ENCODE measurements at places on chromosomes 7 and 10.

GRCh38 chr7:37643876-37644275 is 39.7 kb upstream of the GPR141 start:
- no peak for DNase-seq

- no peak for DNase-seq
Observed at GRCh38 chr10:44065788-44066526, 318.9 kb downstream of the CXCL12 start.

DNA sequence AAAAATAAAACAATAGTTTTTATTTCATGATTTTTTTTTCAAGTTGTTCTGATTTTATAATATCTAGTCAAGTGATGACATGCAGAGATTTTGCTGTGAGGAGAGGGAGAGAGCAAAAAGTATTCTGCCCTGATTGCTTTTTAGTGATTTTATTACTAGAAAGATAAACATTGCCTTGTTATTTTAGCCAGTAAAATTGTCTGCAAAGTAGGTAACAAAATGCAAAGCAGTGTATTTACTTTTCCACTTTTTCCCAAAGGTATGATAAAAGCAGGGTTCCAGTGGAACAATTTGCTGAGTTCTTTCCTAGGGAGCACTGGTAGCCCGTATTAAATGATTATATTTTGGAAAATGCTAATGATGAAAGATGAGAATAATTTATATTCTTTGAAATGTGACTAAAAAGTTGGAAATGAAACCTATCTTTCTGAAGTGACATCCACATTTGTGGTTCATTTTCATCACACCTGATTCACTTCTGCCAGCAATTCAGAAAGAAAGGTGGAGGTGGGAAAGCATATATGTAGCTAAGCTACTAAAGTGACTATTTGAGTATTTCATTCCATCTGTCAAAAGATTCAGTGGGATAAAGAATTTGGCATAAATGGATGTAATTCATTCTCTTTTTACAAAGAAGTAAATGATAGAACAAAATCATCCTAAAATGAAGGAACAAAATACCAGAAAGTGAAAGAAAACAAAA is 300.3 kb downstream of the ADK start:
- DNase-seq = no peak

DNA sequence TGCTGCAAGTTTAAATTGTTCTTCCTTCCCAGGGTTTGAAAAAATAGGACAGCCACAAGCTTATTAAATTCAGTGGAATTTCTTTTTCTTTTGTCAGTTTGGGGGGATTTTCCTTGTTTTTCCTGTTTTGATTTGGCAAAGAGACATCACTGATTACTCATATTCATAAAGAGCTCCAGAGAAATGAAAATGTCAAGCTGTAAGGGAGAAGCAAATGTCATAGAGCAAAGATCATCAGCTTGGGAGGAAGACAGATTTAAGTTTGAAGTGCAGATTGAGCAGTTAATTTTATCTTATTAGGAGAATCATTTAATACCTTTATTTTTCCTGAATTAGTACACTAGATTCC is 255.8 kb upstream of the PHYHIPL start:
- DNase-seq = no peak

- DNase-seq = no peak
Observed at GRCh38 chr10:79070606-79071395, 2.0 kb downstream of the ZMIZ1 start.

GRCh38 chr10:114389426-114389825 is 14.9 kb downstream of the AFAP1L2 start:
- DNase-seq = peak; percentile 13

GRCh38 chr7:105802604-105803428 is 73.6 kb downstream of the ATXN7L1 start:
- DNase-seq = no peak

DNA sequence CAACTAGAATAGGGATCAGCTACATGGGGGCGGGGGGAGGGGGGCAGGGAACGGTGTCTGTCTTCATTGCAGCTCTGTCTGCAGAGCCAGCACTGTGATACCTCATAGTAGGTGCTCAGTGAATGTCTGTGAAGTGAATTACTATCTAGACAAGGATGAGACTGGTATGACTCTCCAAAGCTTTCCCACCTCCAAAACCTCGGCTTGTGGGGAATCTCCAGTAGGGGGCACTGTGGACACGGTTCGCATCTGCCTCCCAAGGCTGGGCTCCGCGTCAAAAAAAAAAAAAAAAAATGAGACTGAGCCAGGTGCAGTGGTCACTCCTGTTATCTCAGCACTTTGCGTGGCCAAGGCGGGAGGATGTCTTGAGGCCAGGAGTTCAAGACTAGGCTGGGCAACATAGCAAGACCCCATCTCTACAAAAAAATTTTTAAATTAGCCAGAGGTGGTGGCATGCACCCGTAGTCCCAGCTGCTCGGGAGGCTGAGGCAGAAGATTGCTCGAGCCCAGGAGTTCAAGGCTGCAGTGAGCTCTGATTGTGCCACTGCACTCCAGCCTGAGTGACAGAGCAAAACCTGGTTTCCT is 9.6 kb downstream of the TRIM56 start:
- no peak for DNase-seq

DNA sequence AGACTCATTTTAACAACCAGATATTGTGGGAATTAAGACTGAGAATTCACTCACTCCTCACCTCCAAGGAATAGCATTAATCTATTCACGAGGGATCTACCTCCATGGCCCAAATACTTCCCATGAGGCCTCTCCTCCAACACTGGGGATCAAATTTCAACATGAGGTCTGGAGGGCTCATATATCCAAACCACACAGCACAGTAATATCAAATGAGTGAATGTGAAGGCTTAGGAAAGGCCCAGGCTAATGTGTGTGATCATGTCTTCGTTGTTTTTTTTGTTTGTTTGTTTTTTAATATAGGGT is 46.5 kb downstream of the HIBADH start:
- no peak for DNase-seq

DNA sequence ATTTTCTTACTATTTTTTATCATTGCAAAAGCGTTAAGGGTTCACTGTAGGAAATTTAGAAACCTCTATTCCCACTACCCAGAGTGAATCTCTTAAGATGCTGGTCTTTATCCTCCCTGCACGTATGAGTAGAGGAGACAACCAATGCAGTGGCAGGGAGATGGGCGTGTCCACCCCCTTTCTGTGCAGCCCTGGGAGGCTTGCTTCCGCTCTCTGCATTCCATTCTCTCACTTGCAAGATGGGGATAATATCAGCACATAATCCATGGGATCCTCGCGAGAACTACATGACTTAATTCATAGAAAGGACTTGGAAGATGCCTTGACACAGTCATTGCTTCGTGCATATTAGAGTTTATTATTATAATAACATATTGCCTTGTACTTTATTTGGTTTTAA is 196.2 kb downstream of the KLF6 start:
- DNase-seq = no peak

DNA sequence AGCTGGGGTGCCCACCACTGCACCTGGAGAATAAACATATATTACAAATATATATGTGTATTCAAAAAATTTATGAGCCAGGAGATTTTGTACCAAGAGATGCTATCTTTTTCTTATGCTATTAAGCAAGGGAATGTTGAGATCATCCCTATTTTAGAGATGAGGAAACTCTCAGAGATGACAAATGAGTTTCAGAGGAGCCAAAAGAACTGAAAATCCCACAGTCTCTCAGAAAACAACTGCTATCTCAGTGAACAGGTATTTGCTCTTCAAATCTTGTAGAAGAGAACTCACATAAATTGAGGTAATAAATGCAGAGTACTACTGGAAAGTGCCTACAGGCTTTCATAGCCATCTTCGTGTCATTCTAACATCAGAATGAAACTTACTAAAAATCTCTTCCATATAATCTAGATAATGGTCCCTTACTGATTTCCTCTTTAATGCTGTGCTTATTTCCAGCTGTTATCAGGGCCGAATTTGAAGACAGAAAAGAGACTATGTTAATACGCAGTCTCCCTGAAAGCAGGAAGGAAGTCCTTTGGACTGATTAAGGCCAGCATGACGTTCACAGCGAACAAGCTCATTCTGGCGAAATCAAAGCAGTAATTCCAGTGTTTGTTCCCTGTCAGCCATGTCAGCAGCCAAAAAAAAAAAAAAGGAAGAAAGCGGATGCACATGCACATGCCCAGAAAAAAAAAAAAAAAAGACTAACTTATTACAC is 29.4 kb upstream of the ANAPC16 start:
- no peak for DNase-seq

DNA sequence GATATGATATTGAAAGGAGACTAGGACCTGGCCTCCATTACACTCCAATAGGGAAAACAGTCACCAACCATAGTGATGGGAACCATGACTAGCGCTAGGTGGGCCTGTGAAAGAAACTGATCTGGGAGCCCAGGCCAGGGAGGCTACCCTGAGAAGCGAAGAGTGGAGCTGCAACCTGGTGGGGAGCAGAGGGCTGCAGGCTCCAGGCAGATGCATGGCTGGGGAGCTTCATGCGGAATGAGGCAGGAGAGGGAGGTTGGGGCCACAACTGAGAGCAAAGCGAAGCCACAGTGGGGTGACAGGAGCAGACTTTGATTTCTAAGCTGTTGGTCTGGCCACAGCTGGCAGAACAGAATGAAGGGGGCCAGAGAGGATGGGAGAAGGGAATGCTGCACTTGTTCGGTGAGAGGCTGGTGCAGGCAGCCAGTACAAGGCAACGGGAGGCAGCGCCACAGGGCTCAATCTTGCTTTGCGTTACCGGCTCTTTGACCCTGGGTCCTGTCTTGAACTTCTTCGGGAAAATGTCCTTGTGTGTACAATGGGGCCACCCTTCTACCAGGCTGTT is 88.4 kb downstream of the TACC2 start:
- no peak for DNase-seq

DNA sequence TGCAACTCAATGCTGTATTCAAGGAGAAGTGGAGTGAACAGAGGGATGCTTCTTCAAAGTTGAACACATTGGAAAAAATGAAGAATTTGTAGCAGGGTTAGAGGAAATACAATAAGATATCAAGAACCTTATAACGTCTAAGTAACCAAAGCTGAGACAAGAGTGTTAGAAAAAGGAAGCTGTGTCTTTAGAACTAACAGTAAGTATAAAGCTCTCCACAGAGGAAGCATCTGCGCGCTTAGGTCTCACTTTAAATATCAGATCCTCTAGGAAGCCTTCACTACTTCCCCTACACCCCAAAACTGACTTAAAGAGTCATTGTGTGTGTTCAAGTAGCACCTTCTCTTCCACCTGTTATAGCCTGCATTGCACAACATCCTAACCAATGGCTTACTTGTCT is 43.0 kb downstream of the CH25H start:
- DNase-seq = no peak

DNA sequence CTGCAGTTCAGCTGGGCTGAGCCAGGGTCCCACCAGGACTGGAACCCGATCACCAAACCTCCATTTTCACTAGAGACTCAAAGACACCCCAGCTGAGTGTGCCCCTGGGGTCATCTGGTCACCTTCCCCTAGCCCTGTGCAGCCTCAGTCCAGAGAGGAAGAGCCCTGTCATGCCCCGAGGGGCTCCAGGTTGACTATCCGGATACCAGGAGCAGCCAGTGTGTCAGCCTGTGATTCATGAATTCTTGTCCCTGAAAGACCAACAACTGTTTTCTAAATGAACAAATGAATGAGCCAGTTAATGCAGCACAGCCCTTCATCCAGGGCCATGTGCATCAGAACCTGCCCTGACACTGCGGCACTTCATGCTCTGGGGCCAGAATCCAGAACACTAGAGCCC is 201.9 kb upstream of the TCERG1L start:
- DNase-seq = no peak

DNA sequence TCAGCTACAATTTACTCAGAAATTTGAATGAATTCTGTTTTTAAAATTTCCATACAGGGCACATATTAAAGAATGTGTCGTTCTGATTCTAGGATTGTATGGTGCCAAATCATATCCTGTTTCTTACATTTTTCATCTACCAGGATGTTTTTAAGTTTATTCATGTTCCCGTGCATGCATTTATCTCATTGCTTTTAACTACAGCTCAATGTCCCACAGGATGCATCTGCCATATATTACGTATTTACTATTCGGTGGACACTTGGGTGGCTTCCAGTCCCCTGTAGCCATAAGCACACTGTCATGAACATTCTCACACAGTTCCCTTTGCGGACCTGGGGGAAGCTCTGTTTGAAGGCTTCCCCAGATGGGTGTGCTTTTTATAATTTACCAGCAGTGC is 122.3 kb downstream of the CCDC71L start:
- no peak for DNase-seq

- DNase-seq = no peak
Observed at GRCh38 chr10:60403168-60403873, 13.6 kb upstream of the ANK3 start.

GRCh38 chr10:75640381-75640780 is 209.0 kb downstream of the LRMDA start:
- DNase-seq = no peak

DNA sequence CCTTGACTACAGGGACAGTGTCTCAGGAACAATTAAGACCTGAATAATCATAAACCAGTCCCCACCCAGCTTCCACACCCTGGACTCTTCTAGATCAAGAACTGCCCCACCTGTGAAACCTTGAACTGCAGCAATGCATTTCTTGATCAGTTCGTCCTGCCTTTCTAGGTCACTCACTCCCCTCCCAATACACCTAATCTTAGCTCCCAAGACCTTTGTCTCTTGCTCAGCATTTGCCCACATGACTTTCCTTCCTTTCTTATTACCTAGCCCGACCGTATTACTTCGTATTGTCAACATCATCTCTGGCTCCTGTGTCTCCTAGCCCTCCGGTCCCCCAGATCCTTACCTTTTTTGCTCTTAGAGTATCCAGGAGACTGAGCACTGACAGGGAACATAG is 5.5 kb upstream of the NAMPT start:
- DNase-seq = no peak

GRCh38 chr10:6404127-6405072 is 175.7 kb downstream of the PRKCQ start:
- no peak for DNase-seq

DNA sequence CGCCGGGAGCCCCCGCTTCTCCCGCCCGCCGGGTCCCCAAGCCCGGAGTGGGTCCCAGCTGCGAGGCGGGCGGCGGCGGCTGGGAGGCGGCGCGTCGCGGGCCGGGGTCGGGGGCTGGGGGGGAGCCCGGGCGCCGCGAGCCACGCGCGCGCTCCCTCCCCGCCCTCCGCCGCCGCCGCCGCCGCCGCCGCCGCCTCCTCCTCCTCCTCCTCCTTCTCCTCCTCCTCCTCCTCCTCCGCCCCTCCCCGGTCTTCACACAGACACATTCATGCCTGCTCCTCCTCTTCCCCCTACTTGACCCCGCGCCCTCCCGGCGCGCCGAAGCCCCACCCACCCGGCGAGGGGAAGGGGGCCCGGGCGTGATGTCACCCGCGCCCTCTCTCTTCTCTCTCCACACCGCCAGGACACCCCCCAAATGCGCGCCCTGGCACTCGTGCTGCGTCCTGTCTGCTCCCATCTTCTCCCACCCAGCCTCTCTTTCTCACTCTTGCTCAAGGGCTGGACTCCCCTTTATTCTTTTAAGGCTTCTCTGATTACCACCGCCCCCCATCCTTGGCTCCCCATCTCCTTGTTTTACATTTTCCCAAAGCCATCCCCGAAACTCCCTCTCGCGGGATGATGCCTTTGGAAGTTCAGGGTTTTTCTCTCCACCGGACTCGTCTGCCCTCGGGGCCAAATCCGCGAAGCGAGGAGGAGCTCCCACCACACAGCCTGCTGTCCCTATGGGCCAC is 967 bp upstream of the GLI3 start:
- no peak for DNase-seq

All from HCT116 (cell line).